MCF 10A (cell line): ENCODE measurements at places on chromosomes 12 and 14.

GRCh38 chr12:93347054-93347785 is 30.5 kb upstream of the NUDT4 start:
- no peak for DNase-seq

DNA sequence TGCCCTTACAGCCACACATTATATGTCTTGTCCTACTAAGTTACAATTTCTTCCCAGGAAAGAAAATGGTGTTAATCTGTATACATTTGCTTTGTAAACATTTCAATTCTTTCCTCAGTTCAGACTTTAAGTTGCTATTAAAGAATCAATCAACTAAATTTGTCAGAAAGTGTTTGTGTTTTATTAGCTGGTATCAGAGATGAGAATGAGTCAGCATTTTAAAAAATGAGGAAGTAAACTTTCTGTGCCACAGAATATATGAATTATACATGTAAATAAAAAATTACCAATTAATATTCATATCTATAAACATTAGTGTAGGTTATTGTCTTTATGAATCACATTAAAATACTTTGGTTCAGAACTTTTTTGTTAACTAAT is 82.0 kb downstream of the LMO3 start:
- no peak for DNase-seq

- no peak for DNase-seq
Measured at GRCh38 chr14:104237651-104238423, 99.5 kb downstream of the KIF26A start.

GRCh38 chr12:112025808-112026375 is 12.7 kb downstream of the ERP29 start:
- no peak for DNase-seq

GRCh38 chr12:64203775-64204174 is 18.3 kb downstream of the KICS2 start:
- DNase-seq: no peak

DNA sequence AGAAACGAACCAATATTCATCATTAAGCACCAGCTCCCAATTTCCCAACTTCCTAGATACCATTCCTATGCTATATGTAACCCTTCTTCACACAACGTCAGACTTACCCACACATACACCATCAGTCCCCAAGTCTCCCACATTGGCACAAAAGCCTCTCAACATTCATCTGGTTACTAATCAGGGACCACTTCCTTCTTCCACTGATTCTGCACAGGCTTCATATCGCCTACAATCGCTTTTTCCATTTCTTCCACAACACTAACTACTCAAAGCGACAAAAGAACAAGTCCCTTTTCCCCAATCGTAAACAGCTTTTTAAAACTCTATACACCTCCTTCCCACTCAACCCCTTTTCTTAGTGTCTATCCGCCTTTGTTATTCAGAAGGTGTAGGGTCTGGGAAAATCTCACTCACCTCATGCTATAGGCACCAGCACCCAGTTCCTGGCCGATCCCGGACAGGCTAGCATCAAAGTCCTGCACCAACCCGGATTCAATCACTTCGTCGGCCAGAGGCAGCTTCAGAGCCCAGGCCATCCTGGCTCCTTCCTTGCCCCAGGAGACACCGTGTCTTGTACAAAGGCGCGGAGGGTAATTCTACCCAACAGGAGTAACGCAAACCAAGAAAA is 936 bp downstream of the TFCP2 start:
- peak; percentile 8 for DNase-seq

DNA sequence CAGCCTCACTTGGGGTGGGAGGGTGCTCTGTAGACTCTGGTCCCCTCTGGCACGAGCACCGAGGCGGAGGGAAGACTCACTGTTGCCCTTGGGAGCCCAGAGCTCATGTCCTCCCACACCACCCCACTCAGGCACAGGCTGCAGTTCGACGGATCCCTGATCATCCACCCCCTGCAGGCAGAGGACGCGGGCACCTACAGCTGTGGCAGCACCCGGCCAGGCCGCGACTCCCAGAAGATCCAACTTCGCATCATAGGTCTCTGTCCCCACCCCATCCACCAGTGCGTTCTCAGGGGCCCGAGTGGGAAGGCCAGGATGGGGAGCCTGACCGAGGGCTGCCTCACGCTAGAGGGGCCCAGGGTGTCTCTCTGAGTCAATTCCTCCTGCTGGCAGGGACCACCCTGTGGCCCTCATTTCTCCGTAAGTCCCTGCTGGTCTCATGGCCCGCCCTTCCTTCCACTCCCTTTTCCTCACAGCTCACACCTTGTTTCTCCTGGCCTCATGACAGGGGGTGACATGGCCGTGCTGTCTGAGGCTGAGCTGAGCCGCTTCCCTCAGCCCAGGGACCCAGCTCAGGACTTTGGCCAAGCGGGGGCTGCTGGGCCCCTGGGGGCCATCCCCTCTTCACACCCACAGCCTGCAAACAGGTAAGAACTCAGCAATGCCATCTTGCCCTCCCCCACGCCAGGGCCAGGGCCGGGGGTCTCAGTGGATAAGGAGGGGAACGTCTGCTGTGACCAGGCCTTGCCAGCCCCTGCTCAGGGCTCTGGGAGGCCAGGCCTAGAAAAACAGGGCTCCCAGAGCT is 27.0 kb downstream of the PAPLN start:
- no peak for DNase-seq

DNA sequence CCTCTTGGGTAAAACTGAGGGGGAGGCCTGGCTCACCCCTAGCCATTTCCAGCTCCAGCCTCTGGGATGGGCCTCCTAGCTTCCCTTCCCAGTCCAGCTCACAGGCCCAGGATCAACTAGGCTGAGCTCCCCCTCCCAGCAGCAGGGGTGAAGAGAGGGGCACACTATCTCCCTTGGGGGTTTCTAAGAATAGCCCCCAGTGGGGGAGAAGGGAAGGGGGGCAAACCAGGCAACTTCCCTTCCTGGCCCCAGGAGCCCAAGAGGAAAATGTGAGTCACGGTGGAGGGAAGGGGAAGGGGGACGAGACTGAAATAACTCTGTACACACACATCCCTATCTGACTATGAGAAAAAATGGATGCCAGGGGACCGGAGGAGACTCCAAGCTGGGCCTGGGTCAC is 9.0 kb downstream of the ADCY6 start:
- DNase-seq: no peak

DNA sequence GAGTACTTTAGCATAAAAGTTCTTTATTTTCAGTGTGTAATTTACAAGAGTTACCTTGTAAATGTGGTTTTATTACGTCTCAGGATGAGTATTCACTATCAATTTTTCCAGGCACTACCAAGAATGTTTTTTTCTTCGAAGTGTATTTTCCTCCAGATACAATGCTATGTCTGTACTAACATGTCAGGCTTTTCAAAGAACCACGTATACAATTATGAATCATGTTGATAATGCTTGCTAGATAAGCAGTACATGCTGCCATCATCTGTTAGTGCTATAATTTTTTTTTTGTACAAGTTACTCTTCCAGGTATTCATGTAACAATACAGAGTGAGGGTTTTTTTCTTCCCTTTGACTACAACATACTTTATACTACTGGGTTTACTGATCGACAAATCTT is 5.6 kb upstream of the KANSL2 start:
- no peak for DNase-seq

DNA sequence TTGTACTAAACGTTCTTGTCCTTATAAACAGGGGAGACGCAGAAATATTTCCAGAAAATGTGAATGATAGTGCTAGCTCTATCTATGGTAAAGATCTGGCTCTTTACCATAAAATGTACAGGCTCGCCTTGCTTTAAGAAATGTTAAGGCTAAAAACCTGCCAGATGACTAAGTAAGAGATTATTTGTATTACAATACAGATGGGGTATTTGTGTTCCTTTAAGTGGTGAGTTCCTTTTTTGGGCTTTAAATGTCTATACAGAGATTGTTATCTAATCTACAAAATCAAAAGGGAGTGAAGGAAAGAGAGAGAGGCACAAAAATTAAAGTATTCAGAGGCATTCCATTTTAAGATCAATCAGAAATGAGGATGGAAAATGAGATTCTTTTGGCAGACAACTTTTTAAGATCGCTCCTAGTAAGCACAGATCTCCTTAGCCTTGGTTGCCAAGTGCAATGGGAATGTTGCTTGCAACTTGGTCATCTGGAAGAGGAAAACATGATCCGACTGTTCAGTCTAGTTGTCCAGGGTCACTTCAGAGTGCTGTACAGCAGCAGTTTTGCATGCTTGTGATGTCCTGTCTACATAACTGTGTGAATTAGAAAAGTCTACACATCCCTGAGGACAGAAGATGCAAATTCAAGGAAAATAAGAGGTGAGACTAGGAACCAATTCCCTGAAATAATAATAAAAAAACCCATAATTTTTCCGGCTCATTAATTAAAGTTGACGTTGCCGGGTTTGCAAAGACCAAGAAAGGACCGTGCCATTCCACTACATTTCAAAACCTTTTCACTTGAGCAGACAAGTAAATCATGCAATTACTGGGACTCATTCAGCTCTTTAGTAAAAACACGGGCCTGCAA is 380.8 kb downstream of the EGLN3 start:
- DNase-seq: no peak

DNA sequence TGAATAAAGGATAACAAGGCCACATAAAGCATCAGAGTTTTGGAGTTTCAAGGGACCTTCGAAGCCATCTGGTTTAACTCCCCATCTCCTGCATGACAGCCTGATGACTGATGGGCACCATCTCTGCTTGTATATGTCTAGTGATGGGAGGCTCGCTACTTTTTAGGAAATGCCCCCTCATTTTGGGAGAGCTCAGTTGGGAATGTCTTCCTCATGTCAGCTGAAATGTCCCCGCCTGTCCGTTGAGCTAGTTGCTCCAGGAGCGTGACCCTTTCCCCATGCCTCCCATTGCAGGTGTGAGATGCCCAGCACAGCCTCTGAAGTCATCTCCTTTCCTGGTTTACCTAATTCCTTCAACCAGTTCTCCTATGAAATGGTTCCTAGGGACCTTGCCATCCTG is 69.6 kb upstream of the CAPRIN2 start:
- no peak for DNase-seq

- no peak for DNase-seq
Measured at GRCh38 chr12:125454291-125454690, 389.1 kb downstream of the AACS start.

DNA sequence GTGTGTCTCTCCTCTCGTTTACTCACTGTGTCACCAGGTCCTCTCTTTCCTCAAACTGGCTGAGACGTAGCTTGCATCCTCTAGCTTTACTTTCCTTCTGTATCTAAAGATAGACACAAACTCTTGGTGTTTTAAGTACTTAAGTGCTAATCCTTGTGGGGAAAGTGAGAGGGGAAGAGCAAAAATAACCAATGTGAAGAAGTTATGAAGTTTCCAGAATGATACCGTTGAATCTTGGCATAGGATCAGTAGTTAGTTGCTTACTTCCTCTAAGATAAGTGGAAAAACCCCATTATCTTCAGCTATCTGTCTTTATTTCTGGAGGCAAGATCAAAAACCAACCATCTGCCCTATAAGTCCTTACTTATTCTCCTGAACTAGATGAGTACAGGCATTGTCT is 10.6 kb downstream of the FAR2 start:
- DNase-seq: no peak

- DNase-seq: peak; percentile 14
Measured at GRCh38 chr14:36605506-36605857, 23.1 kb upstream of the NKX2-8 start.

- DNase-seq: peak; percentile 80
Measured at GRCh38 chr12:51980051-51980808, 26.5 kb upstream of the TAMALIN start.

- peak; percentile 72 for DNase-seq
Measured at GRCh38 chr14:69535230-69535848, 39.3 kb downstream of the CCDC177 start.

- no peak for DNase-seq
Measured at GRCh38 chr14:34470319-34470718, 8.3 kb upstream of the SPTSSA start.

DNA sequence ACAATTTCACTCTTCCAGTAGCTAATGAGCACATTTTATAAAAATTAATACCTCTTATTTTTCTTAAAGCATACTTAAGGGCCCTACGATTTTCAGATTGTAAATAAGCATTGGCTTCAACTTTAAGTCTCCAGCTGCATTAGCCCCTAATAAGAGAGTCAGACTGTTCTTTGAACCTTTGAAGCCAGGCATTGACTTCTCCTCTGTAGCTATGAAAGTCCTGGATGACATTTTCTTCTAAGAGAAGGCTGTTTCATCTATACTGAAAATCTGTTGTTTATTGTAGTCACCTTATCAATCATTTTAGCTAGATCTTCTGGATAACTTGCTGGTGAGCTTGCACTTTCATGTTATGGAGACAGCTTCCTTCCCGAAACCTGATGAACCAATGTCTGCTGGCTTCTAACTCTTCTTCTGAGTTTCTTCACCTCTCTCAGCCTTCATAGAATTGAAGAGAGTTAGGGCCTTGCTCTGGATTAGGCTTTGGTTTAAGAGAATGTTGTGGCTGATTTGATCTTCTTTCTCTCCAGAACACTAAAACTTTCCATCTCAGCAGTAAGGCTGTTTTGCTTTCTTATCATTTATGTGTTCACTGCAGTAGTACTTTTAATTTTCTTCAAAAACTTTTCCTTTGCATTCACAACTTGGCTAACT is 377.1 kb upstream of the RGS6 start:
- DNase-seq: no peak

- peak; percentile 64 for DNase-seq
Measured at GRCh38 chr14:50542941-50543418, 10.6 kb upstream of the MAP4K5 start.

GRCh38 chr12:2261708-2262107 is 208.9 kb downstream of the CACNA1C start:
- DNase-seq: no peak

- peak; percentile 38 for DNase-seq
Measured at GRCh38 chr12:72081777-72082176, 143.1 kb downstream of the TPH2 start.

DNA sequence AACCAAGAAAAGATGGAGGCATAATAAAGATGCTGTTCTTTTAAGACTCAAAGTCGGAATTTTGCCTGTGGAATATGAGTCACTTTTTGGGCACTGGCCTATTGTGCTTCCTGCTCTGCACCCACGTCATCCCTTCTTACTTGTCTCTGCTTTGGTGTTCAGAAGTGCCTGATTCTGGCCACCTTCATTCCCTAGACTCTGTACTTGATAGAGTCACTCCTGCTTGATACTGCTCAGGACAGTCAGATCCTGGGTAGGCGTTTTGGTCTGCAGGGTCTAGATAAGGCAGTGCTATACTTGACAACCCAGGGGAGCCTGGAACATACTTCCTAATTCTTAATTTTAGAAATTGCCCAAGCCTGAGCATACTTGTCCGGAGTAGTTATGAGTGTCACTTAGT is 1.9 kb downstream of the LRRK2 start:
- peak; percentile 87 for DNase-seq

DNA sequence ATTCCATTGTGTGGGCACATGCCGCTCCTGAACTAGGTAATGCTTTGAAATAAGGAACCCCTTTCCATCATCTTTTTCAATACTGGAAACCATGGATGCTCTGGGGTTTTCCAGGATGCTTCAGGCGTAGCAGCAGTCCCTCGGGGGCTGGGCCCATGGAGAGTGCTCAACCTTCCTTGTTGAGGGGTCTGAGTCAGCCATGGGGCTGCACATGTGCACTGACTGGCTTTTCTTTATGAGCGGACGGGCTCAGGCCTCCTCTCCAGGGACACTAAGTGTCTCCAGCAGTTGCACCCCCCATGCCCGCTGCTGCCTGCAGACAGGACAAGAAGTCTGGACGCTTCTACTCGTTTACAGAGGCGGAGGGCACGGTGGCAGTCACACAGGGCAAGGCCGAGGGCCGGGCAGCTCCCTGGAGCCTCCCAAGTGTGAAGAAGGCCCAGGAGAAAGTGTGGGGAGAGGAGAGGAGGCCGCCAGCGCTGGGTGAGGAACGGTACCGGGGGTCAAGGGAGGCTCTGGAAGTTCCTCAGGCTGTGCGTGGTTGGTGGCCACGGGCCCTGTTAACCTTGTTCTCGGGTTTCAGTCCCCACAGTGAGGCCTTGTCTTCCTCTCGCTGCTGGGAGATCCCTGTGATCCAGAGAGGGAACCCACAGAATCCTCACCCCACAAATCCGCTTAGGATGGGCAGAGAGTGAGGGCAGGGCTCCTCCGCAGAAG is 51.2 kb downstream of the TEAD4 start:
- no peak for DNase-seq
